ENCODE measurements at places on chromosomes 1 and 21.

DNA sequence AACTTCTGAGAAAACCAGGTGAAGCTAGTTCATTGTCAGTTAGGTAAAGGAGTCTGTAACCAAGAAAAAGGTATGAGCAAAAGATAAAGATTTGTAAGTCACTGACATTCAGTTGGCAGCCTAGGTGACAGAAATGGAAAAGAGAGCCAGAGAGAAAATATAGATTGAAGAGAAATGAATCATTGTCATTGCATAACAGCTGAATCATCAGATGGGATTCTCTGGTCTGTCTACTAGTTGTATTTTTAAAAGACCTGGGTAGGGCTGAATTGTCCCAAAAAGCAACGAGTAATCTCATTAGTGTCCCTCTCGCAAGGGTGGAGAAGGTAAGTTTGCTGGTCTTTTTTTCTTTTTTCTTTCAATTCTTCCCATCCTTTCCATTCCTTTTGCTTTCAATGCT lies 36.6 kb downstream of the PTGS2 start:
- peak; percentile 54 for DNase-seq

DNA sequence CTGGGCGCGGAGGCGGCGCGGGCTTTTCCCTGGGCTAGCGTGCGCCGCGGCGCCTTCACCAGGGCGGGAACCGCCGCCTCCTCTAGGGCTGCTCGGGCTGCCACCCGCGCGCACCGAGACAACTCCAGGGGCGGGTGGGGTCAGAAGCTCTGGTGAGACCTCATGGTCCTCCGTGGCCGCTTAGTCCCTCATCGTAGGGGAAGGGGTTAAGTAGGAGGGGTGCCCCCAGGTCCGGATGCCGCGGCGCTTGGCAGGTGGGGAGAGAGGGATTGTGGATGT lies 559 bp downstream of the SERTAD4 start:
- DNase-seq, result no peak

- DNase-seq, result no peak
Measured at GRCh38 chr21:43572446-43572845, 86.8 kb downstream of the HSF2BP start.

DNA sequence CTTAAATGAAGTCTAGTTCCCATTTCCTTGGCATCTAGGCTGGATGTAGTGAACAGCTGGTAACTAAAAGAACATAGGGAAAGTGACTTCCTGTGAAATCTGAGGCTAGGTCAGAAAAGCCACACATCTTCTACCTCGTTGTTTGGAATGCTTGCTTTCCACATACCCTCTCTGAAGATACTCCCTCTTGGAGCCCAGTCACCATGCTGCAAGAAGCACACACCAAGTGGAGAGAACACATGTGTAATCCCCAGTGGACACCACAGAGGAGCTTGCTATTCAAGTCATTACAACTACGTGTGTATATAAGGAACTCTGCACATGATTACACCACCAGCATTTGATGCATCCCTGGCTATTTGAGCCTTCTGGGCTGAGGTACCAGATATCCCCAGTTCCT lies 125.9 kb downstream of the RGS21 start:
- no peak for DNase-seq

GRCh38 chr1:29546496-29546895 lies 310.2 kb downstream of the PTPRU start:
- DNase-seq, result no peak

GRCh38 chr1:179743679-179744400 lies 749 bp downstream of the FAM163A start:
- peak; percentile 14 for DNase-seq
